ENCODE measurements at places on chromosomes 3 and 15.

DNA sequence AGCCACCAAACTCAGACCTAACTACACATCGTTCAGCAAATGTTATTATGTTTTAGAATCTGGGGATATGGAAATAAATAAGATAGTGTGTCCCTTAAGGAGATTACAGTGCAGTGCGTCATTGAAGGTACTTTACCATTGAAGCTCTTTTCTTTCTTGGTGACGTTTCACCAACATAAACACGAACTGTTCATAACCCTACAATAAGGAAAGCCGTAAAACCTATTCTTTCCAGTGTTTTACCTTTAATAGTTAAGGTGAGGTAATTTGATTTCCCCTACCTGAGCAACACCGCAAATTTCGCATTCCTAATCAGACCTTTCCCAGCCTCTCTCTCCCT is 826 bp downstream of the CCDC66 start:
- no peak for DNase-seq

DNA sequence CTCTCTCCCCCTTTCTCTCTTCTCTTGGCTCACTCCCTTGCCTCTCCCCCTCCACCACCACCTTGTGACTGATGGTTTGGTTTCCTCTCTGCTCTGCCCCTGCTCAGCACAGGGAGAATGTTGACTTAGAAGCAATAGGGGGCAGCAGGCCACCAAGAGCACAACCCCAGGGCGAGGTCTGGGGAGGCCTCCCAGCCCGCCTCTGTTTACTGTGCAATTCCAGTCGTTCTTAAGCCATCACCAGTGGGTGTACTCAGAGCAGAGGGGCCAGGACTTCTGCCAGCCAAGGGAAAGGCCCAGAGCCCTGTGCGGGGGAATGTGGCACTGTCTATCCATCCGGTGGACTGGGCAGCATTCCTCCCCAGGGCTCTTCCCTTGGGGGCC is 5.7 kb upstream of the APEH start:
- no peak for DNase-seq

GRCh38 chr3:101999177-101999779 is 150.0 kb downstream of the NFKBIZ start:
- DNase-seq = no peak

DNA sequence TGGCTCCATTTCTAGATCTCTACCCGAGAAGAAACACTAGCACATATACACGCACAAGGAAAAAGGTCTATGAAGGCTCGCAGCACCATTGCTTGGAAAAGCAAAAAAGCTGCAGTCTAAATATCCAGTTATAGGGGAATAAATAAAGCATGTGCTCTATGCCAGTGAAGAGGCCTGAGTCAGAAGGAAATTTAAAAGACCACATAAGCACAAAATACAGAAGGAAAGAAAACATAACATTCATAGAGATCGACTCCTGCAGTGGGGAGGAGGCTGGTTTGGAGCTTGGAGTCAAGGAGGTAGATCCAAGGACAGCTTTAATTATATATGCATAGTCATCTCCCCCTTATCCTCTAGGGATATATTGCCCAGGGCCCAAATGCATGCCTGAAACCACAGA is 114.4 kb downstream of the PDZRN3 start:
- no peak for DNase-seq

GRCh38 chr3:166531730-166532129 is 694.5 kb upstream of the BCHE start:
- no peak for DNase-seq

DNA sequence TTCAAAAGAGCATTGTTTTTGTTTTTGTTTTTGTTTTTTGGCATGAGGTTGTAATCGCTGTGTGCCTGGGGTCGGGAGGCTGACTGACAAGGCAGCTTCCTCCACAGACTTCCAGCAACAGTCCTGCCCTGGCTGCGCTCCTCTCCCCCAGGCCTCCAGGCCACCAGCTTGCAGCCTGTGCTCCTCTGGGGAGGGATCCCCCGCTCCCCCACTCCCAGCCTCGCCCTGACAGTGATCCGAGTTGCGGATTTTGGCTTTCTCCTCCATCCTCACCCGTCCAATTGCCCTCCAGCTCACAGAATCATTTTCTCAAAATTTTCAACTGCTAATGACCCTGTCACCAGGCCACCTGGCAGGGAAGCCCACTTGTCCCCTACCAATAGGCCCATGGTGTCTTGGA is 36.5 kb upstream of the PCSK6 start:
- no peak for DNase-seq

- no peak for DNase-seq
Observed at GRCh38 chr3:123302961-123303360, 101.2 kb downstream of the SEC22A start.

GRCh38 chr15:68252925-68253534 is 23.5 kb upstream of the CLN6 start:
- no peak for DNase-seq

- DNase-seq = peak; percentile 49
Observed at GRCh38 chr3:49158103-49158709, 7.9 kb downstream of the CCDC71 start.

DNA sequence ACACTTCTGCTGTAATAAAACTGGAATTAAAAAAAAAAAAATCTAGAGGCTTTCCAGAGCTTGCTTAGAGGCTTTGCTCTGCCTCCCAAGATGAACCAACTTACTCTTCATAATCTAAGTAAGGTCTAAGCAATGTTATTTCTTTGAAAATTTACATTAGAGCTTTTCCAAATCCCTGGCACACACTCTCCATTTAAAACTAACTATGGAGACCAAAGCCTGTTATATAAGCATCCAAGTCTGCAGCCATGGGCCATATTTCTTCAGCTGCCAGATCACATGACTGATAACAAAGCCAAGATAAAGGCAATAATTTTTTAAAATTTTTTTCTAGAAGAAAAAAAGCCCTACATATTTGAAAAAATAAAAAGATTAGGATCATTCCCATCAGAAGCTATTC is 55.0 kb upstream of the ARHGEF3 start:
- DNase-seq = no peak

DNA sequence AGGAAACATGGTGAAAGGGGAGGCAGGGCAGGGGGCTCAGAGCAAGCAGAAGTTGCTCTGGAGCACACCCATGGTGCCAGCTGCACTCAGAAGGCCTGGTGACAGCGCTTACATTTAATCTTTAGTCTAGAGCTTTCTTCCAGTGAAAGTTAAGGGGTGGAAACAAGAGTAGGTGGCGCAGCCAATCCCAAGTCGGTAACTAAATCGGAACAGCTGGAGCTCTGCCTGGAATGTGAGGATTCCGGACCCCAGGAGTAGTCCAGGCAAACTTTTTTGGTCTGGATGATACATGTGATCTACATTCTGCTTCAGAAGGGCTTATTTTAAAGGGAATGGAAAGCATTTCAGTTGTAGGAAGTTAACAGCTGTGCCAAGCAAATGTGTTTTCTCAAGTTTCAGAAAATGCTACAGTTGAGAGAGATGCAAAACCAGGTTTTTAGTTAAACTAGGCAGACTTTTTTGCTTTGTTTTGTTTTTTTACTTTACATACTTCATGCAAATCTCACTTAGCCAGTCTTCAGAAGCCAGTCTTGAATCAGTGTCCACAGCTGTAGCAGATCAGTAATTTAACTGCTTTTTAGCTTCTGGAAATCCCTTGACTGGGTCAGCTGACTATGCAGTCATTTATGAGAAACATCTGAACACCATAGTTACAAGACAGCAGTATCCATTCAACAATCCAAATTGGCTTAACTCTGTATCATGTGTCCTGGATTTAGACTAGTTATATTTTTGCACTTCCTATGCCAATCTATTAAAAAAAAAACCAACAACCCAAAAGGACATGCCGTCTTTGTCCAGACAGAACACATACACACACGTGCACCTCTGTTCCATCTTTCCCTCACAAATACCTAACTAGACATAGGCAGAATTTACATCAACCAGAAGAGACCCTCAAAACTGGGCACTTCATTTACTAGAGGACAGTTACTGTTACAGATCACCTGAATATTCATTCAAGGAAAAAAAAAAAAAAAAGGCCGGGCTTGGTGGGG is 33.2 kb downstream of the ZNF106 start:
- no peak for DNase-seq

GRCh38 chr3:33437556-33438283 is 2.5 kb downstream of the UBP1 start:
- no peak for DNase-seq

- no peak for DNase-seq
Observed at GRCh38 chr3:193960487-193961274, 175.3 kb upstream of the HES1 start.

GRCh38 chr3:149042789-149043386 is 43.4 kb downstream of the HLTF start:
- DNase-seq = no peak

GRCh38 chr3:53286727-53287126 is 30.9 kb upstream of the TKT start:
- DNase-seq = no peak

DNA sequence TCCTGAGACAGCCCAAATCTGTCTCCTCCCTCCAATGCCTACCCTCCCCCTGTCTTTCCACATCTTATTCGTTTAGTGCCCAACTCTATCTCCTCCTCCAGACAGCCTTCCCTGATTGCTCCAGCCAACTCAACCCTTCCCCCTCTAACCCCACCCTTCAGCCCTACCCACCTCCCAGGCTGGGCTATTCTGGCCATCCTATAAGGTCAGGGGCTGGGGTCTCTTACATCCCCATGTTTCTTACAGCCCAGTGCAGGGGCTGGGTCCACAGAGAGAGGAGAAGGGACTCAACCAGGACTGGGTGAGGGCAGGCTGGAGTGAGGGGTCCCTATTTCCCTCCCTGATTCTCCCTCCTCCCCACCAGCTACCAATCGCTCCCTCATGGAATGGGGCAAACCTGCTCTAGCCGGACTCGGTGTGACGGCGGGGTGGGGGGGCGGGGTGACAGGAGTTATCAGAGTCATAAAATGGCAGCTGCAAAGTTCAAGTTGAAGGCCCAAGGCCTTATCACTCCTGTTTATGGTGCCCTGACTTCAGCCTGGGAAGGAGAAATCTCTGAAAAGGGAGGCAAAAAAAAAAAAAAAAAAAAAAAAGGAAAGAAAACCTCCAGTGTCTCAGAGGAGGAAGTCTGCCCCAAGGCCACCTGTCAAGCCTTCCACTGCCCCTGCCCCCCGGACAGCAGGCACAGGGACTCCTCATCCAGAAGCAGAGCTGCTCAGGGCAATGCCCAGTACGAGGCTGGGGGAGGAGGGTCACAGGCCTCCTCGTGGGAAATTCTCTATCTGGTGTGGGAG is 2.1 kb downstream of the VIPR1 start:
- DNase-seq = no peak

All from activated CD4-positive, alpha-beta T cell treated with anti-CD3 and anti-CD28 coated beads for 1 hour (primary cell).